ENCODE measurements at places on chromosomes 13 and 19. TPM values are rescaled to one million over a fixed set of nuclear protein-coding genes. Genes with fewer than 3 reads are reported as not detected.

The CSNK1G2 gene
- total RNA-seq = 44.4 TPM

The B3GNT8 gene
- 3.1 TPM for total RNA-seq

DNA sequence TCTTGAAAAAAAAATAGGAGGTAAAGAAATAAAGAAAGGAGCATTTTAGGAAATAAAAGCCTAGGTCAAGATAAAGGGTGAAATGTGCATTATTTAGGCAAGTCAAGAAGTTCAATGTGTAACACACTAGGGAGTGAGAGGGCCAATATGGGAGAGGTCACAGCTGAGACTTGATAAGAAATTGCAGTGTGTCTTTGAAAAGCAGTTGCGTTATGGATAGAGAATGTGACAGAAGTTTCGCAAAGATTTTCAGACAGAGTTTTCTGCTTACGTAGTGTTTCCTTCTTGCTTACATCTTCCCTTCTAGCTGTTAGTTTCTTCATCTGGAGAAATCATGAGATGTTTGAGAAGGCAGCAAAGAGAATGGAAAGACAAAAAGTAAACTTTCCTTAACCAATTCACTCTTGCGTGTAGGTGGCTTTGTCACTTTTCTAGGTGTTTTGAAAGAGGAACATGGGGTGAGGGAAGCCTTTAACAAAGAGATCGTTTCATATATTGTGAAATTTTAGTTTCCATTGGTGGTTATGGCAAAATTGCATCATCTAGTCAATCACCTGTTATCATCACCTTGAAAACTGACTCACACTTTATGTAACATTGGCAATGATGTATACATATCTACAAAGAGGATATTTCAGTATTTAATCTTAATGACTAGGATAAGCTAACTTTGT lies 975.5 kb downstream of the OLFM4 start:
- DNase-seq = no peak

- DNase-seq = no peak
Measured at GRCh38 chr19:49324801-49325576, at the start of gene SLC6A16. TSS of gene SLC6A16 (minus strand) at chr19:49325191. CDS start at chr19:49311347, 13,844 bp downstream.

DNA sequence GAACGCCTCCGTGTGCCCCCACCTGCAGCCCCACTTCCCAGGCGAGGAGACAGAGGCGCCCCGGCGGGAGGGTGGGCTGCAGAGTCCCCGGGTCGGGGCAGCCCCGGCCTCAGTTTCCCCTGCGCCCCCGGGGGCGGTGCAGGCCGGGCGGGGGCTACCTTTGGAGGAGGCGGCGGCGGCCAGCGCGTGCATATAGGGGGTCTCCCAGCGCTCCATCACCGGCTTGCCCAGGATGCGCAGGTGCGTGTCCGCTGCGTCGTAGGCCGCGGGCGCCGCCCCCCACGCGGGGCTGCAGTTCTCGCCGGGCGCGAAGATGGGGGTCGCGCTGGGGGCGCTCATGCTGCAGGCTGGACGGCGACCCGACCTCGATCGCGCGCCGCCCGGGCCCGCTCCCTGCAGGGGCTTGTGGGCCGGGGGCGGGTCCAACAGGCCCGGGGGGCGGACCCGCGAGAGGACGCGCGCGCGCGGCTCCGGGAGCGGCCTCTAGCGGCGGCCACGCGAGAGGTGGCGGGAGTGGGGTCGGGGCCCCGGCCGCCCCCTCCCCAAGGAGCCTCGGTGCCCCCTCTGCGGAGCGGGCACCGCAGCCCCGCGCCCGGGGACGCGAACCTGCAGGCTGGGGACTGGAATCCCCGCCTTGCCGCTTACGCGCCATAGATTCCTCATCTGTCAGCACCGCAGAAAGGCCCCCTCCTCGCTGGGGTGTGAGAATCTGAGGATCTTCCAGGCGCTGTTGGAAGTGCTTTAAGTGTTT lies at the start of gene GAMT:
TSS of gene GAMT (minus strand) at position 405 of the 751 bp plus-strand sequence. CDS start at position 339, 66 bp downstream.
- no peak for DNase-seq

DNA sequence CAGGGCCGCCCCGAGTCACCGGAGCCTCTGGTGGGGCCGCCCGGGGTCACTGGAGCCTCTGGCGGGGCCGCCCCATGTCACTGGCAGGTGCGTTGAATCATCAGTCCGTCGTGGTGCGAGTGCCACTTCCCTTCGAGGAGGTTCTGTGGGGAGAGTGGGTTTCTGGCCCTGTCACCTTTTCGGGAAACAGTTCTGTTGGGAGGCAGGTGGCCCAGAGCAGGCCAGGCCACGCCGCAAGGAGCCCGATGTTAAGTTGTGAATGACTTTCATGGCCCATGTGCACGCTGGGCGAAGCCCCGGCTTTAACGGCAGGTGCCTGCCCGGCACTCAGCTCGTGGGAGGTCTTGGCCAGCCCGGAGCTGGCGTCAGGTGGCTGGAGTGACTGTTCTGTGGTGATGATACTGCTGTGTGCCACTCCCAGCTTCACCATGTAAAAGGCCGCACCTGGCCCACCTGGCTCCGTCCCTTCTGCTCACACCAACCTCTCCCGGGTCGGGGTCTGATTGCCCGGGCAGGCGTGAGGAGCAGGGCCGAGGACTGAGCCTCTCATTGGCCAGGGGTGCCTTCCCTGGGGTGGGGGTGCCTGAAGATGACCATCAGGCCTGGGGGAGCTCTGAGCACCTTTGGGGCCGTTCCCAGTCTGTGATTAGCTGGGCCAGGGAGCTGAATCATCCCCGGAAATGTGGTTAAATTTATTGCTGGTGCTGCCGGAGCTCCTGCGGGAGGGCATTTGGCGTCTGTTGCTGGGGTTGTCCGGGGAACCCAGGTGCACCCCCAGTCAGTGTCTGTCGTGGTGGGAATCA lies 29.2 kb downstream of the CSNK1G2 start:
- no peak for DNase-seq

- no peak for DNase-seq
Measured at GRCh38 chr13:29676535-29676934, 81.0 kb upstream of the SLC7A1 start.

DNA sequence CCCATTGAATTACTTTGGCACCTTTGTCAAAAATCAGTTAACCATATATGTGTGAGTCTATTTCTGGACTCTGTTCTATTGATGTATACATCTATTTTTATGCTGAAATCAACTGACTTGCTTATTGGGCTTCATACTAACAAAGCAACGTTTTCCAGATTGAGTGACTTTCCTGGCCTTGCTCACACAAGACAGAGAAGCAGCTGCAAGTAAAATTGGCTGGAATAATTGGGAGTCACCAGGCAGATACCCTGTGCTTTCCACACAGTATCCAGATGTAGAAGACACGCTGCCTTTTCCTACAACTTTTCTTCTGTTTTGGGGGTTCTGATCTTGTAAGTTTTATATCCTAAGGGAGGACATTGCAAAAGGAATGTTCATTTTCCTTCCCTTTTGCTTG lies 11.2 kb downstream of the METTL21C start:
- no peak for DNase-seq

DNA sequence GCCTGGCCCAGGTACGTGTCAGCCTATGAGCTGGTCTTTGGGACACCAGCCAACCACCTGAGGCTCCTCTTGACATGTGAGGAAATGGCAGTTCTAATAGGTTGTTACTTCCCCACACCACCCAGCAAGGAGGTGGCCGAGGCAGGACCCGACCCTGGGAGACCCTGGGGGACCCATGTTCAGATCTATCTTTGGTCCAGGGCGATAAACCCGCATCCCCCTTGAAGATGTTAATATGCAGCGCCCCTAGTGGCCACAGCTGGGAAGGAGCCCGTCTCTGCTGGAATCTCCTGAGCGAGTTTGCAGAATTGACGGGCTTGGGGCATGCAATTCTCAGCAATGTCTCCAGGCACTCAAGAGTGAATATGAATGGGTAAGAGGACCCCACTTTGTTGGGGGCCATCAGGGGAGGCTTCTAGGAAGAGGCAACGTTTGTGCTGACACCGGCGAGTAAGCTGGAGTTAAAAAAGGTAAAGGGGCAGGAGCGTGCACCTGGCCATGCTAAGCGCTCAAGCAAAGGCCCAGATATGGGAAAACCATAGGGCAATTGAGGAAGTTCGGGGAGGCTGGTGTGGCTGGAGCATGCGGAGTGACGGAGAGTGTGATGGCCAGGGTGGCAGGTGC lies 1.5 kb upstream of the MYO1F start:
- DNase-seq = peak; percentile 71

DNA sequence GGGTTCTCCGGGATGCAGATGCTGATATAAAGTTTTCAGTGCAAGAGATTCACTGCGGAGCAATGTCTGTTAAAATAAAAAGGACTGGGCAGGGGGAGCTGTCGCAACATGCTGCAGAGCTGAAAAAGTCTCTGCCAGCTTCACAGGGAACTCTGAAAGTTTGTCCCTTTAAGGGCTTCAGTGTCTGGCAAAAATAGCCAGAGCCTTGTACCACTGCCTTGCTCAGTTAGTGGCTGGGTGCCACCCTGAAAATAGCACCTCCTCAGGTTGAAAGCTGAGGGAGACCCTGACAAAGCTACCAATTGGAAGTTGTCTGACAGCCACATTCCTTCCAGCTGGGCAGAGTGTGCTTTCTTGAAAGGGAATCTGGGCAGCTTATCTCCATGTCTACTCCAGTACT lies 3.0 kb upstream of the NDFIP2 start:
- DNase-seq = no peak

Measured in Caco-2 (cell line).